Prostate gland (tissue), 2 donors: ENCODE measurements at places on chromosomes 16 and 17.

- DNase-seq = no peak
These were observed 125.7 kb downstream of the MRM1 start for GRCh38 chr17:36727052-36727451.

GRCh38 chr16:69532641-69533455 lies 32.9 kb upstream of the NFAT5 start:
- DNase-seq = no peak

- DNase-seq = no peak
These were observed 19.5 kb upstream of the CA10 start for GRCh38 chr17:52178012-52178411.

DNA sequence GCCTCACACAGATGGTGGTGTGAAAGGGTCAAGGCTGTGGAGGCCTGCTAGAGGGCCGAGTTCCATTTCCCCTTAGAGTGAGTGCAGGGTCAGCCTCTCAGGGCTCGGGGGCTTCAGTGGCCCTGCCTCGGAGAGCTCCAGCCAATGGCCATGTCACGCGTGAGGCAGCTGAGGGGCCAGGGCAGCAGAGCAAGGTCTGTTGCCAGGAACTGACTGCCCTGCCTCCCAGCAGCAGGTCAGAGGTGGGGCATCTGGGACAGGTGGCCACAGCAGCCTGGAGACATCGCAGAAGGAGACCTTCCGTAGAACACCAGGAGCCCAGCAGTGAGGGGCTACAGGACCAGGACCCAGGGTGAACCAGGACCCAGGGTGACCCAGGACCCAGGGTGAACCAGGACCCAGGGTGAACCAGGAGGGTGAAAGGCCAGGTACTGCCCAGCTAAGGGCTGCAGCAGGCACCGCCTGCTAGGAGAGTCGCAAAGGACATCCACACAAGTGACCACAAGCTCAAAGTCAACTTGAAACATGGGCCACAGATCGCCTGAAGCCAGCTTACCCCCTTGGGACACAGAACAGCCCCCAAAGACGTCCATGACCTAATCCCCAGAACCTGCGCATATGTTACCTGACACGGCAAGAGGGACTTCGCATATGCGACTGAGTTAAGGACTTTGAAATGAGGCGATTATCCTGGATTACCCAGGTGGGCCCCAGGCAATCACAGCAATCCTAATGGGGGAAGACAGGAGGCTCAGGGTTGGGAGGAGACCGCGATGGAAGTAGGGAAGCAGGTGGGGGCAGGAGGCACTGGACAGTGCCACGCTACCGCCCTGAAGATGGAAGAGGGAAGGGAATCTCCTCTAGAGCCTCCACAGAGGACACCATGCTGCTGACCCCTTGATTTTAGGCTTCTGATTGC lies 4.8 kb upstream of the MEAK7 start:
- DNase-seq = no peak

DNA sequence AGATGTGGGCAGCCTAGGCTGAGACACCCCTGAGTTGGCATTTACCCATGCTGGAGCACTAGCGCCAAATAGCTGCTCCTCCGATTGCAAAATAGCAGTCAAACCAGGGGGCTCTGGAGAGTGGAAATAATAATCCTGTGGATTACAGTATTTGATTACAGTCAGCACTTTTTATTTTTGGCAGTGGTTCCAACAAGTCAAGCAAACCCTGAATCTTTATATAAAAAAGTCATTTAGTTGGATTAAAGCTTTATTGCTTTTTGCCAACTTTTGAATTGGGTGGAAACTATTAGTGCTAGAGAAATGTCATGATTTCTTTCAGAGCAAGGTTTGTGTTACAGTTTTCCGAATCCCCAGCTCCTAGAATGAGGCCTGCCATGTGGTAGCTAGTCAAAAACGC lies 99.3 kb upstream of the FAM20A start:
- no peak for DNase-seq

GRCh38 chr17:67174190-67174589 lies 70.8 kb downstream of the HELZ start:
- no peak for DNase-seq

DNA sequence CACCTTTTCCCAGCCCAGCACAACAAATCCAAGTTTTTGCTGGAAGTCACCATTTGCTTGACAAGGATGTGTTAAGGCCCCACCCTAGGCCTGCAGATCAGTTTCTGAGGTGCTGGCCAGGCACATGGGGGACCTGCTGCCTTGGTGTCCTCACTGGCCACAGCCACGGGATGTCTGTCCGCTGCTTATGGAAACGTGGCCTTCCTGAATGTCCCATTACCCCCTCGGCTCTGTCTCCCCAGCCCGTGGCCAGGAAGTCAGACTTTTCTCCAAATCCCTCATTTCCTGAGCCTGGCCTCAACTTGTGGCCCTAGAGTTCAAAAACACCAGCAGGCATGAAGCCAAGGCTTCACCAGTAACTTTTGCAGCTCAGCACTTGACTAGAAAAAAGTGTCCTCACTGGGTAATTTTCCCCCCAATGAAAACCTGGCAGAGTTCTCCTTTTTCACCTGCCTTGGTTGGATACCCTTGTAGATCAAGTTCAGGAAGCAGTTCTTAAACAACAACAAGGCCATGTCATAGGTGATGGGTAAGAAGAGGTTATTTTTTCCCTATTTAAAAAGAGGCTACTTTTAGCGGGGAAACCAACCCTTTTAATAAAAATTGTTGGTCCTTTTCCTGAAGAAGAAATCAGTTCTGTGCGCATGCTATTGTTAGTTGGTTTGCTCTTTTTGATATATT lies 80.8 kb downstream of the SOCS1 start:
- no peak for DNase-seq
